ENCODE measurements at places on chromosomes 5 and 9.

GRCh38 chr5:23977365-23977764 is 470.0 kb downstream of the PRDM9 start:
- H3K4me1 ChIP-seq = no peaks in the 10 kb centered on the region
- DNase-seq = no peak
- H3K4me3 ChIP-seq = no peak overlapping the region
- no peaks in the 10 kb centered on the region for H3K27me3 ChIP-seq

DNA sequence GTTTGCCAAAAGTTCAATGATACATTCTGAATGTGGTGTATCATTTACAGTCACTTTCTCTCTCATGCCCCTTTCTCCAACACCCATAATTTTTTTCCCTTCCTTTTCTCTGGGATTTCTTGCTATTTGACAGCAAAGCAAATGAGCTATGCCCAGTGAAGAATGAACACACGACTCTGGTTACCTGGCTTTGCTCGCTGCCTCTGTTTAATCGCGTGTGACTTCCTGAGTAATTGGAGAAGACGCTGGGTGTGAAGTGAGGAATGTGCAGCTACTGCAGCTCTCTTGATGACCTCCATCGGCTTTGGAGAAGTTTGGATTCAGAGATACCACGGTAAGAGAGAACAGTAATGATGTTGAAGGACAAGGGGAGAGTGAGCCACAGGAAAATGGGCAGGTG is 651.8 kb downstream of the KIF4B start:
- no peaks in the 10 kb centered on the region for H3K4me1 ChIP-seq
- no peaks in the 10 kb centered on the region for H3K27me3 ChIP-seq
- no peaks in the 10 kb centered on the region for H3K36me3 ChIP-seq
- no peak overlapping the region for H3K4me3 ChIP-seq

DNA sequence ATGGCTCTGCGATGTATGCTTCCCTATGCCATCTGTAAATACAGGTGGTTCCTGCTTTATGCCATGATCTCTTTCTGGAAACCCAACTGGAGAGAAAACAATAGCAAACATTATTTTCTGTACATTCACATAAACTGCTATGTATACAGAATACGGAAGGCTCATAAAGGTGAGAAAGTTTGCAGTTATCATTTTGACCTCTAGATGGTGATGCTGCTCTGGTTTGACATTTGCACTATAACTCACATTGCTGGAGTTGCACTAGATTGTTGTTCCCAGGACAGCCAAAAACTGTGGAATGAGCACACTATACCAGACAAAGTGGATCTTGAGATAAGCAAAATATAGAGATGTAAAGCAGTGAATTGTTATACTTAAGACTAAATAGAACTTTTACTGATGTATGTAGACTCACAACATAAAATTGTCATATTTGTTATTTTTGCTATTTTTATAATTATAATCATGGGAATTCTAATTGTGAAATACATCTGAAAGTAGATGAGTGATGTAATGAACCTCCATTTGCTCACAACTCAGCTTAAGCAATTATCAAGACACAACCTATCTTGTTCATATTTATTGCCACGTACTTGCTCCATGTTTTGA is 246.5 kb downstream of the PTPRD start:
- H3K27ac ChIP-seq = no peak overlapping the region
- no peaks in the 10 kb centered on the region for H3K4me1 ChIP-seq

DNA sequence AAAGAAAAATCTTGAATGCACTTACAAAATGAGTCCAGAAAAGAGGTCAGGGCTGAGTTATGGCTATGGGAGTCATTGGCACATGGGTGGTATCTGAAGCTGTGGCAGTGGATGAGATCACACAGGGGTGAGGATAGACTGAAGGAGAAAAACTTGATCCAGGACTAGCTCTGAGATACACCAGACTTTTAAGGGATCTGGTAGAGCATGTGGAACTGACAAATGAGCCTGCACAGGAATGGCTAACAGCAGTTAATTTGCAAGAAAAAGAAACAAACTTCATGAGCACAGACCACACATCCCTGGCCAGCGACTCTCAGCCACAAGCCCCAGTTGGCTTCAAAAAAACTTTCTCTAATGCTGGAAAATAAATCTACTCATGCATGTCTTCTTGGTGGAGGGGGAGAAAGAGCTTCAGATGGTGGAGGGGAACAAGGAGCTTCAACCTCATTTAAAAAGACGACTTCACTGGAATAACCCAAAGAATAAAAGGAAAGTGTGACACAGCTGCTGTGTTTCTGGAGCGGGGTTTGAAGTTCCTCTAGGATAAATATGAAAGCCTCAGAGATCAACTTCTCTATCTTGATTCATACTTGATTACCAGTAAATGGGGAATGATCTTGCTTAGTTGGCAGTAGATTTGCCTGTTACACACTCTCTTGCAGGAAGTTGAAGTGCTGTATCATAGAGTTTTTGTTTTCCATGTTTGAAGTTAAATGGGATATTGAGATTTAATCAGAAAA is 33.6 kb downstream of the TNFAIP8 start:
- H3K27ac ChIP-seq = peak overlapping the region; percentile 53
- H3K4me3 ChIP-seq = no peak overlapping the region
- H3K36me3 ChIP-seq = no peaks in the 10 kb centered on the region
- no peak for DNase-seq
- H3K27me3 ChIP-seq = no peaks in the 10 kb centered on the region
- peaks cover 71% of the 10 kb centered on the region for H3K4me1 ChIP-seq

GRCh38 chr5:180334751-180335613 is 18.2 kb downstream of the GFPT2 start:
- no peaks in the 10 kb centered on the region for H3K27me3 ChIP-seq
- H3K4me3 ChIP-seq = no peak overlapping the region
- peaks cover 6% of the 10 kb centered on the region for H3K36me3 ChIP-seq
- H3K27ac ChIP-seq = no peak overlapping the region

DNA sequence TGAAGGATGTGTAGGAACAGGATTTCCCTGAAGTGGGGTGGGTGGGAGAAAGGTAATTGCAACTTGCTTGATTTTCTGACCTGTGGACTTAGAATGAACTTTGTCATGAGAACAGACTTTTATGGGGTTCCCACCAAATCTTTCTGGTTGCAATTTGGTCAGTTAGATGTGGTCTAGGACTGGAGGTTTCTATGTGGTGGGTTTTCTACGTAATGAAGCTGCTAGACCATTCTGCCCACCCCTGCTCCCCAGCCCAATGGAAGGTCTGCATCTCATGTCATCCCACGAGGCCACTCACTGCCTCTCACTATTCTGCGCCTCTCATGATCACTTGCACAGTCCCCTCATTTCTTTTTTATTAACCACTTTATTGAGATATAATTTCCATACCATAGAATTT is 37.9 kb upstream of the GZMA start:
- no peak overlapping the region for H3K27ac ChIP-seq
- H3K4me1 ChIP-seq = peaks cover 7% of the 10 kb centered on the region
- H3K36me3 ChIP-seq = no peaks in the 10 kb centered on the region
- H3K27me3 ChIP-seq = peaks cover 2% of the 10 kb centered on the region

DNA sequence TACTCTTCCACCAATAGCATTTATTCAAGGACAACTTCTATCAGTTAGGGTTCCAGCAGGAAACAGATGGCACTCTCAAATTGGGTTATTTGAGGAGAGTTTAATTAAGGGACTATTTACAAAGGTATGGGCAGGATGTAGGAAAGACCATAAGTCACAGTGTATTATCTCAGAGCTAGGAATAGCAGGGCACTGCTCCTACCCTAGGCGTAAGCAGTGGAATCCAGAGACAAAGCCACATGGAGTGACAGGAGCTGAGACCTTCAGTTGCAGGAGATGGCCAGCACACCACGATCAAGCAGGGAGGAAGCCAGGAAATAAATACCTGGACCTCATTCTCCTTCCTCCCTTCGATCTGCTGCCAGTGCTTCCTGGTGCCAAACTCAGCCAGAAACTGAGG is 274.9 kb upstream of the SLC30A5 start:
- no peaks in the 10 kb centered on the region for H3K27me3 ChIP-seq
- no peaks in the 10 kb centered on the region for H3K36me3 ChIP-seq
- no peak overlapping the region for H3K4me3 ChIP-seq
- peaks cover 9% of the 10 kb centered on the region for H3K4me1 ChIP-seq
- DNase-seq = no peak

DNA sequence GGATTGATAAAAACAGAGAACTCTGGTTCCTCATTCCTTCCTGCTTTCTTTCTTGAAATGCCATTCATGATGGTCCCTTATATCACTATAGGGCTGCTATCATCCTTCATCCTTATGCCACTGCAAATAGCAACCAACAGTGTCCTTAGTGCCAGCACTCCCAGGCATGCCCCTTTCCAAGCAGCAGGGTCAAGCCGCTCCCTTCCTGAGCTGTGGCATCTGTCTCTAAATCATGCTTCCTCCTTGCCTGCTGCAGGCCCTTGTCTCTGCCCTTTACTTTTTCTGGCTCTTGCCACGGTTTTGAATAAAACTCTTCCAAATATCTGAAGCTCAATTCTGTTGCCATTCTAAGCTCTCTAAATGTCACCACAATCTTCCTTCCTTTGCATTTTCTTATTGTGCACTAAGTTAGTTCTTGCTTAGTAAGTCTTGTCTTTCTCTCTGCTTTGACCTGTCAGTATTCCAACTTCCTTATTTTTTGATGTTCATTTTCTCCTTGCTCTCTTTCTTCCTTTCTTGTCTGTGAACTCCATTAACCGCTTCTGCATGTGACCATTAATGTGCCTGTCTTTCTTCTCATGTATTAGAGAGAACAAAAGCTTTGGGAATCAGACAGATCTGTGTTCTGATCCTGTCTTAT is 19.9 kb downstream of the TLR4 start:
- H3K4me1 ChIP-seq = peaks cover 23% of the 10 kb centered on the region
- no peak overlapping the region for H3K27ac ChIP-seq
- no peaks in the 10 kb centered on the region for H3K36me3 ChIP-seq
- no peak overlapping the region for H3K4me3 ChIP-seq
- DNase-seq = no peak
- H3K27me3 ChIP-seq = no peaks in the 10 kb centered on the region
